Activated CD4-positive, alpha-beta T cell treated with anti-CD3 and anti-CD28 coated beads, Interleukin-10, Interleukin-2, amounts not matched to agents 100 ng/mL and 50 ng/mL, durations not matched to agents 16 hours and 8 hours (primary cell): ENCODE measurements at places on chromosomes 12 and 14.
A peak's percentile ranks its signal among the peaks of the same experiment; 100 is the strongest.

DNA sequence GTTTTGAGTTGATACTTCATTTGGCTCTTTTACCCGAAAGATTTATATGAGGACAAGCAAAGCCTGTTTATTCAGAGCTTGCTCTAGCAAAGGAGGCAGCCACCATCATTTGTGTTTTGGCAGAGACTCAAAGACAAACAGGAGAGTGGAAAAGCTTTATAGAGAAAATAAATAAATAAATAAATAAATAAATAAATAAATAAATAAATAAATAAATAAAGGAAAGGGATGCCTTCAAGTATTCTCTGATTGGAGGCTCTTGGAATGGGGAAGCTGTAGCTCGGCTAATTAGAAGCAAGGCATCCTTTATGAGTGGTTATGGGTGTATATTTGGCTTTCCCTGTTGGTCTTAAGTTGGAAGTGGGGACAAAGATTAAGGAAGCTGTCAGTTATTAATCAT is 229.8 kb downstream of the RASSF9 start:
- DNase-seq, result no peak

DNA sequence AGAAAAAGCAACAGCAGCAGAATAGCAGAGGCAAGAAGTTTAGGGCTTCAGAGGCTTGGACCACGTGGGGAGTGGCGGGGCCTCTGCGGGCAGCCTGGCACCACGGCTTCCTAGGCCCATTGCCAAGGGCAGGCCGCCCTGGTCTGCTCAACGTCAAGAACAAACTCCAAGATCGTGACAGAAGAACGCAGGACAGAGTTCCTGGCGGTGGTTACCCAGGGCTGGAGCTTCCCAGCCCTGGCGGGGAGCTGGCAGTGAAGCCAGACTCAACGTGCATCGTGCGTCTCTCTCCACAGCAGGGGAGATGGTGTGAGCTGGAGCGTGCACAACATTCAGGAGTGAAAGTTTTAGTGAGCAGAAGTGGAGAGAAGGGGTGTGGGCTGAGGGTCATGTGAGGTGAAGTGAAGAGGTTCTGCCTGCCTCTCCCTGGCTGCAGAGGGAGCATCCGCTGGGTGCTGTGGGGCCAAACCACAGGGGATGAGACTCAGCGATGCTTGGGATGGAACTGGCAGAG is 13.9 kb upstream of the CACNA2D4 start:
- no peak for DNase-seq

DNA sequence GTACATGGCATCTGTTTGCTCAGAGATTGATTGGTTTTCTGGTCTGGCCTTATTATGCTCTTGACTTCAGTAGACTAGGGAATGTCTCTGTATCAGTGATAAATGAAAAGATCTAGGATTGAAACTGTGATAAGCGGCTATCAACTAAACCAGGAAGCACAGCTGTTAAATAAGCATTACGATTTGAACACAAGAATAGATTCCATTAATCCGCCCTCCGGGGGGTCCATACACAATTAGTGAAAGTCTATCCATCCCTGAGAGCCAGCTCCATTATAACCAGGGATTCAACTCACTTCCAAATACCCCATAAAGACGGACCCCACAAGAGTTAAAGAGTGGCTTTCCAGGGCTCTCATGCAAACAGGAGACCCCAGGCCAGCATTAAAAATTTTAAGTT is 279.0 kb downstream of the GRIN2B start:
- DNase-seq, result no peak

GRCh38 chr12:108080363-108080762 is 48.7 kb upstream of the WSCD2 start:
- DNase-seq, result no peak

DNA sequence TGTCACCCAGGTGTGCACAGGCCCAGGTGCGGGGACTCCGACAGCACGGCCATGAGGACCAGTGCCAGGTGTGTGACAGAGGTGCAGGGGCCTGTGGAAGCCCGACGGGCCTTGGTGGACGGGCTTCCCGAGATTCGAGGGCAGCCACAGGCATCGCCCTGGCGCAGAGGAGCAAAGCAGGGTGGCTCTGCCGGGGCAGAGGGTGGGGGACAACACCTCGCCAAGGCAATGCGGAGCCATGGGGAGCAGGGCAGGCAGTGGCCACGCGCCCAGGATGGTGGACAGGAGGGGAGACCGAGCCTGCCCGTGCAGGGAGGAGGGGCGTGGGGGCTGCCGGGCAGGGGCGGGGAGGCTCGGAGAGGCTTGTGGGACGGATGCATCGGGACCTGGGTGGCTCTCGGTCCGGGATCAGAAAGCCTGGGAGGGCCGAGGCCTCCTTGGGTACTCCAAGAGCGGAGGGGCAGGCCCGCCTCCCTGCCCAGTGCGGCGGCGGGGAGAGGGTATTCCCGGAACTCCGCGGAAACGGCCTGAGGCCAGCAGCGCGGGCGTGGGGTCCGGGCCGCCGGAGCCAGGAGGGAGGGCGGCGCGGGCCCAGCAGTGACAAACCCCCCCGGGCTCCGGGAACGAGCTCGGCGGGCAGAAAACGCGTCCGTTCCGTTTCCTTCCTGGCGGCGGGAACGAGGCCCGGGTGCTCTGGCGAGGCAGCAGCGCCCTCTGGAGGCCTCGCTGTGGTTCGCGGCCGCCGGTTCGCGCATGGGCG is 1.6 kb downstream of the TMEM121 start:
- DNase-seq, result peak; percentile 85

- DNase-seq, result peak; percentile 48
These were observed 9.3 kb downstream of the COCH start for GRCh38 chr14:30883508-30884294.
